NCI-H1105 treated with DMSO at 0.1 percent for 48 hours (cell line): ENCODE measurements at places on chromosomes 16 and 17.

- no peak for DNase-seq
These were observed 9.6 kb downstream of the CA10 start for GRCh38 chr17:52148969-52149351.

DNA sequence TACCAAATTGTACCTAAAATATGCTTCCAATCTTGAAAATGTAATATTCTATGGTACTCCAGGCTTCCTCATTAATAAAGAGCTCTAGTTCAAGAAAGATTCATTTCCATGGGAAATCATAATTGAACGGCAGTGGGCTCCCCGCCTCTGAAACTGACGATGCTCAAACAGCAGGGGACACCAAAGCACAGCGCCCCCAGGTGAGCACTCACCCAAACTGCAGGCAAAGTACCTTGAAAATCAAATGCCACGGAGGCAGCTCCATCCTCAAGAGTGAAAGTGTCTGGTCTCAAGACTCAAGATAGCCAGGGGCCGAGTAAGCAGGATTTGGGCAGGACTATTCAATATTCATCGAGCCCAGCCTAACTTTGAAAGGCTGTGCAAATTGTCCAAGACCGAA, 217.4 kb upstream of the TNRC6C start:
- DNase-seq: no peak

DNA sequence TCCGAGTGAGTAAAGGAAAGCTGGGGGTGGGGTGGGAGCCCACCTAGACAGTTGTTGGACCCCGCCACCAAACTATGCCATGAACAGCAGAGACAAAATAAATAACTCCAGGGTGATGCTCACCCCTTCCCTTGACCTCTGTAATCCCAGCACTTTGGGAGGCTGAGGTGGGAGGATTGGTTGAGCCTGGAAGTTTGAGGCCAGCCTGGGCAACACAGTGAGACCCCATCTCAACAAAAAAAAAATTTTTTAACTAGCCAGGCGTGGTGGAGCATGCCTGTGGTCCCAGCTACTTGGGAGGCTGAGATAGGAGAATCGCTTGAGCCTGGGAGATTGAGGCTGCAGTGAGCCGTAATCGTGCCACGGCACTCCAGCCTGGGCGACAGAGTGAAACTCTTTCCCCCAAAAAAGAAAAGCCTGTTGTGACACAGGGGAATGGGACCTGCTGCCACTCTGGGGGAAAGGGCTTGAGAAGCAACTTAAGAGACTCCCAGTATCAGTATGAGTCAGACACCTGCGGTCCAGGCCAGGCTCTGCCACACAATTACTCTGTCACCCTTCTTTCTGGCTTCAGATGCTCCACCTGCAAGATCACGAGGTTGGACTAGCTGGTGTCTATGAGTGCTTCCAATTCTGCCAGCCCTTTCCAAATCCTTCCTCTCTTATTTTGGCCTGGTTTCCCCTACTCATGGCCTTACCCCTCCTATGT, 5.0 kb downstream of the SGCA start:
- DNase-seq: no peak

GRCh38 chr17:63665527-63666214, 34.3 kb downstream of the LIMD2 start:
- DNase-seq: no peak

DNA sequence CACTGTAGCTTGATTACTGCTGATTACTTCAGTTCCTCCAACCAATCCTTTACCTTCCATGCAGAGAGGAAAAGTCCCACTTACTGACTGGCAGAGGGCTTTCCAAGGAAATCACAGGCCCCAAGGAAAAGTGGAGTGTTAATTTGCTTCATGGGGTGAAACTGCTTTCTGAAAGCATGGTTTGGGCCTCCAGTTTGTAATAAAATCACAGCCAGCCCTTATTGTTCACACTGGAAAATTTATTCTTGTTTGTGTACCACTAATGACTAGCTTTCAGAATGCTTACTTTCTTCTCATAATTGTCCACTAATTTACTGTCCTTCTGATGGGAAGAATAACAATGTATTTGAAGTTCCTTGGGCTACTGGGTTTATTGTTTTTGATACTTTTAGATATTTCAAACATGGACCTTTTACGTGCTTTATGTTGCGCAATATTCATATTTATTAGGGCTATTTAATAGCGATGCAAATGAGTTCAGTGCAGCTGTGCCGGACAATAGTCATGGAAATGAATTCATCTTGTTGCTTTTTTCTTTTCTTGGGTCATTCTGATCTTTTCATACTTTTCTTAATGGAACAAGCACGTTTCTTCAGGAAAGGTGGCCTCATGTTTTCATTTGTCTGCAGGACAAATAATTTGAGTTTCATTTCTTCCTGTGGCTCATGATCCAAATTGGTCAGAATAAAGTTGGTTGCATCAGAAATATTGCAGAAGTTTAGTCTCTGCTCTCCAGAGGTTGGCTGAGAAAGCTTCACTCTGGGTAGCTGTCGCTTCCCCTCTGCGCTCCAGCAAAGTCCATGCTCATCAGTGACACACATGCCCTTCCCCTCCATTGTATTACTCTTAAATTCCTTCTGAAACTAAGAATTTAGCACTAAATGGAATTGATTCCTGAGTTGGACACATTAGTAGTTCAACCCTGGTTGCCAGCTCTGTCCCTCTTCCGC, 128.7 kb downstream of the PRKCA start:
- DNase-seq: no peak
